Stimulated activated CD4-positive, alpha-beta T cell treated with anti-CD3 and anti-CD28 coated beads, Interleukin-12 subunit alpha, Interleukin-12 subunit beta, amount 100 ng/mL, for 24 hours (primary cell): ENCODE measurements at places on chromosomes 6 and 20.

DNA sequence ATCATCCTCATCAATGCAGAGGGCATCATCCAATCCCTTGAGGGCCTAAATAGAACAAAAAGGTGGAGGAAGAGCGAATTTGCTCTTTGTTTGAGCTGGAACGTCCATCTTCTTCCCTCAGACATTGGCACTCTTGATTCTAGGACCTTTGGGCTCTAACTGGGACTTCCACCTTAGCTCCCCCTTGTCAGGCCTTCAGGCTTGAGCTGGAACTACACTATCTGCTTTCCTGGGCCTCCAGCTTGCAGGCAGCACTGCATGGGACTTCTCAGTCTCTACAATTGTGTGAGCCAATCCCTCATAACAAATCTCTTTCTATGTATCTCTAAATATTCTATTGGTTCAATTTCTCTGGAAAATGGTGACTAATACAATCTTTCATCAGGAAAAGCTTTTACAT is 155.4 kb downstream of the MCHR2 start:
- DNase-seq, result no peak

- DNase-seq, result no peak
Observed at GRCh38 chr6:8556370-8557013, 121.1 kb upstream of the SLC35B3 start.

GRCh38 chr6:84842525-84843166 is 78.2 kb upstream of the TBX18 start:
- DNase-seq, result no peak

- no peak for DNase-seq
Observed at GRCh38 chr20:48273843-48274242, 488.6 kb upstream of the SULF2 start.

DNA sequence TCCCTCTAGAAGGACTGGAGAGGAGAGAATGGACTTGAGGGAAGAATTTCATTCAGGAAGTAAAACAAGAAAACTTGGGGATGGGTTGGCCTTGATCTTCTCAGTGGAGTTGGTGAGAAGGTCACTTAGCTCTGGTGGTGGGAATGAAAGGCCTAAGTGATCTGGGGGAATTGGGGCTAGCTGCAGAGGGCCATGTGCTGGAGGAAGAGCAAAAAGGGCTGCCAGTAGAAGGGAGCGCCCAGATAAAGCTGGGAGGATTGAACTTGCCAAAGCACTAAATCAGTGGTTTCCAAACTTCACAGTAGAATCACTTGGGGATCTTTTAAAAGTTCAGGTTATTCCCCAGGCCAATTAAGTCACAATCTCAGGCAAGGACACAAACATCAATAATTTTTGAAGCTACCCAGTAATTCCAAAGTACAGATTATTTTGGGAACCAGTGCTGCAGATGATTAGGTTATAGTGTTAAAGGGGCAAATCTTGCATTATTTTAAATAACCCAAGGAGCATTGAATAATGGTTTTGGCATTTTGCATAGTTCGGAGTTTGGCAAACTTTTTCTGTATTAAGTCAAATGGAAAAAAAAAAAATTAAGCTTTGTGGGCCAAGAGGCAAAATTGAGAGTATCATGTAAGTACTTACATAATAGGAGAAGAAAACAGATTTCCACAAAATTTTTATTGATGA is 36.5 kb upstream of the RFPL4B start:
- DNase-seq, result no peak

- no peak for DNase-seq
Observed at GRCh38 chr20:42340368-42340767, 722.2 kb upstream of the CHD6 start.

DNA sequence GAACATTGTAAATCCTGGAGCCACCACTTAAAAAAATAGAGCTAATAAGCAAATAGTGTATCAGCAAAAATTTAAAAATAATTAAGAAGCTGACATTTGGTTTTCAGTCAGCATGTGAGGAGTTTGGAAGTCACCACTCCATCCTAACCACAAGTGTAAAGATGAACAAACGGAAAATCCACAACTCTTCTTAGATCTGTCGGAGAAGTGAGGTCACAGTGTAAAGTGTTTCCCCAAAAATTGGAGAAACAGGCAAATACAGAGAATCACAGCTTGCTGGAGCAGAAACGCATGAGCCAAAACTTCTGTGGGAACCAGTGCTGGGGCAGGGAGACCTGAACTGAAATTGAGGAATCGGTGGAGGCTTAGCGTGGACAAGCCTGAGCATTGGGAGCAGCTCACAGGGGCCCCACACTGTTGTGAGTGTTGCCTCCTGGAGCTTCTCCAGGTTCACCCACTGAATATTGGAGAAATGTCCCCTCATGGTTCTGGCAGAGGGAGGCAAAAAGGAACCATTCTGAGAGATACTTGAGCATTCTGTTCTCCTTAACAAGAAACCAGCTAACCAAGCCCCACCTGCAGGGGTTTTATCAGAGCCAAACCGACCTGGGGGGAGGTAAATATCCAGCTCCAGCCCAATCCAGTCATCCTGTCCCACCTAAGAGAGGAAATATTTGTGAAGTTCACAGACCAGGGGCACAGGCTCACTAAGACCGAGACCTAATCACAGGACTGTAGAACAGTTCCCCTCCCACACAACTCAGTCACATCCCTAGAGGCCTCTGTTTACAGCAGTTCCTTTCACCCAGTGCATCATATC is 192.0 kb downstream of the ERMARD start:
- no peak for DNase-seq
